ENCODE measurements at places on chromosomes 16 and 17.

GRCh38 chr17:12977008-12977751 lies 40.6 kb downstream of the ELAC2 start:
- DNase-seq = no peak

DNA sequence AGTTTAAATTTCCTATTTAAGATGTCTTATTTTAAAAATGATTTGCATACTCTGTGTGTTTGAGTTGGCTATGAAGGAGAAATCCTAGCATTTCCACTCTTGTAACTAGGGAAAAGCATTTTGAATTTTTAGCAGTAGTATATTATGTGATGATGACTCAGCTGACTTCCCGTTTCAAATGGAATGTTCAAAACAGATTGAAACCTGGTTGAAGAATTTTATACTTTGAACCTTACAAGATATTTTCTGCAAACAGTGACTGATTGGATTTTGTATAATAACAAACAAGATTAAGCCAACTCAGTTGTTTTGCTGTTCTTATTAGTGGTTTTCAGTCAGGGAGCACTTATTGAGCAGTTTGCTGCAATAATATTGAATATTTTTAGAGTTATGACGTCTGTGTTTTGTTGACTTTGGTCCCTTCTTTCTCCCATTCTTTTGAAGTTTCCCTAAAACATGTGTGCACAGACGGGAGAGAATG lies 8.0 kb downstream of the TNRC6A start:
- DNase-seq = no peak

DNA sequence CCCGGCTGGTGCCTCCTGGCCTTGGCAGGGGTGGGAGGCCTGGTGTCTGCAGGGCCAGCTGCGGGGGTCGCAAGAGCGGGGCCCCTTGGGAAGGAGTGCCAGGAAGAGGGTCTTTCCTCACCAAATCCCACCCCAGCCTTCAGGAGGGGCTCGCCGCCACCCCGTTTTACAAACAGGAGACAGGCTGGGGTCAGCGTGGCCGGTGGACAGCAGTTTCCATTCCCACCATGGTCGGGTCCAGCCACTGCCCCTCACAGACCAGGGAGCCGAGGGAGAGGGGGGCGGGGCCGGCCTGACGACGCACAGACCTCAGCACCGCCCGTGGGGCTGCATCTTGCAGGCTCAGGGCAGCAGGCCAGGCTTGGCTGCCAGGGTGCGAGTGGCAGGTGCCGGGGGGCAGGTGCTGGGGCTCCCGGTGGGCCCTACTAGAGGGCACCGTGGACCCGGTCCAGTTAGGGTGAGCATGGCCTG lies 7.6 kb downstream of the CBFA2T3 start:
- DNase-seq = no peak

DNA sequence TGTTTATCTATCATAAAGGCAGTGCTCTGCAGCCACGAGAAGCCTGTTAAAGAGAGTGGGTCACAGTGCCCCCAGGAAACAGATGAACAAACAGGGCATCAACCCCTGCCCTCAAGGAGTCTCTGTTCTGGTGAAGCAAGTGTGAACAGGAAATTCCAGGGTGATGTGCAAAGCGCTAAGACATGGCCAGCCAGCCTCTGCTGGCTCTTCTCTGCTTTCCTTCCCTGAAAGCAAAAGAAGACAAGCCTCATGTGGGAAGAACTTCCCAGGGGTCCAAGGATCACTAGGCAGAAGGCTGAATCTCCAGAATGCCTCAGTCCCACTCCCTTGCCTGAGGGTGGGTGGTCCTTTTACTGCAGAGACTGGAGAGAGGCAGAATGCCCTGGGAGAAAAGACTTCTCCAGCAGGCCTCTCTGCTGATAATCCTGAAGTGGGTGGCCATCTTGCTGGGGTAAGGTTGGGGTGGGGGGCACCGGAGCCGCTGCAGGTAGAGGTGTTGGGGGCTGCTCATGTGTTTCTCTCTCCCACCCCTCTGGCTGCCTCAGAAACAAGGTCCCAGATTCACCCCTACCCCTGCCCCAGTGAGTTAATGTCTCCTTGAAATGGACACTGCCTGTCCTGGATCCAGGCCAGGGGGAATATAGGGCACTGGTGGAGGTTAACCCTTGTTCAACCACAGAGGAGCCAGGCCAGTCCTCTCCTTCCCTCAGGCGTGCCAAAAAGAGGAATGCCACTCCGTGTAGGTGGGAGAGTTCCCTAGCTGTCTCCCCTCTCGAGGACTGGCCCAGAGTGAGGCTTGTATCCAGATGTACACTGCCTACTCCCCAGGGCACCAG lies 2.4 kb downstream of the ANKRD13B start:
- DNase-seq = no peak

- DNase-seq = no peak
Measured at GRCh38 chr17:82475458-82475857, 16.9 kb downstream of the NARF start.

DNA sequence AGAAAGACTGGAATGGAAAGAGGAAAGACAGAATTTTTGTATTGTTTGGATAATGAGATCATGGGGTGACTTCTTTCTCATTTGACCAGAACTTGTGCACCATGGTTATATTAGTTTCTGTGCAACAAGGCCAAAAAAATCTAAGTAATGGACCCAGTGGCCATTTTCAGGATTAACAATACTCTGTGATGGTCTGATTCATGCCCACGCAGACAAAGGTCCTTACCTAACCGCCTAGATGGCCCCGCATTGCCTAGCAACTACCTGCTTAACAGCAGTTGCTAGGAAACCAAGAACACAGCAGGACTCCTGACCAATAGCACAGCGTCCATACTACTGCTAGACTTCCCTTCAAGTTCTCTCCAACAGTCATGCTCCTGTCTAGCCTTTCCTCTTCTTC lies 22.4 kb downstream of the MIS12 start:
- DNase-seq = peak; percentile 22

- no peak for DNase-seq
Measured at GRCh38 chr16:2475413-2476344, 752 bp downstream of the TBC1D24 start.

DNA sequence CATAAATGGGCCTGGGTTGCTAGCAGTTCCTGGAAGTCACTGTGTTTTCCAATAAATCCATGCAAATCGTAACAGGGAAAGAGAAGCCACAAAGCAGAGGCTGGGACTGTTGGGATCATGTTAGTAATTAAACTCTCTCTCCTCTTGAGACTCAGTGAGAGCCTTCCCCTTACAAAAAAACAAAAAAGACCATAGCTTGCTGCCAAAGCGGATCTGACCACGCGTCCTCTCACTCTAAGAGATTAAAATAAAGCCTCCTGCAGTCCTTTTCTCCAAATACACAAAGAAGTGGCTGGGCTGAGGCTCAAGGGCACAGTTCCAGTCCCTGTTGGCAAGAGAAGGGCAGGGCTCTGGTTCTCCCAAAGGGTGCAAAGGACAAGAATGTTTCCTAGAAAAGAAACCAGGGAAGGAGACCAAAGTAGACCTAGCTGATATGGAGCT lies 38.5 kb downstream of the PIGL start:
- no peak for DNase-seq

- no peak for DNase-seq
Measured at GRCh38 chr16:56812884-56813283, 52.1 kb upstream of the SLC12A3 start.

DNA sequence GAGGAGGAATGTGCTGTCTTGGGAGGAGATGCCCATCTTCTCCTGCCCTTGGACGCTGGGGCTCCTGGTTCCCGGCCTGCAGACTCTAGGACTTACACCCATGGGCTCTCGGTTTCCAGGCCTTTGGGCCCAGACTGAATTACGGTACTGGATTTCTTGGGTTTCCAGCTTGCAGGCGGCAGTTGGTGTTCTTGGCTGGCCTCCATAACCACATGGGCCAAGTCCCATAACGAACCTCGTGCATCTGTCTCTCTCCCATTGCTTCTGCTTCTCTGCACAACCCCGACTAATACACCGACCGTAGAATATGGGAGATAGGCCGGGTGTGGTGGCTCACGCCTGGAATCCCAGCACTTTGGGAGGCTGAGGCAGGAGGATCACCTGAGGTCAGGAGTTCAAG lies 162.6 kb downstream of the SDK2 start:
- no peak for DNase-seq

DNA sequence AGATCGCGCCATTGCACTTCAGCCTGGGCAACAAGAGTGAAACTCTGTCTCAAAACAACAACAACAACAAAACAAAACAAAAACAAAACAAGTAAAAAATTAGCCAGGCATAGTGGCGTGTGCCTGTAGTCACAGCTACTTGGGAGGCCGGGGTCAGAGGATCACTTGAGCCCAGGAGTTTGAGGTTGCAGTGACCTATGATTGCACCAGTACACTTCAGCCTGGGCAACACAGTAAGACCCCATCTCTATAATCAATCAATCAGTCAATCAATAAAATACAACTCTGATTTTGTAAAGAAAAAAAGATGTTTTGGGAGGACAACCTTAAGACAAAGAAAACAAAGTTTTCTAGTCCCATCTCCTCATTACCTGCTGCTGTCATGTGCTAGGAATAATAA lies 51.9 kb downstream of the MARCHF10 start:
- DNase-seq = no peak

GRCh38 chr17:55845385-55845784 lies 94.5 kb downstream of the PCTP start:
- peak; percentile 22 for DNase-seq

GRCh38 chr16:88655053-88655732 lies 4.3 kb upstream of the CYBA start:
- DNase-seq = no peak

GRCh38 chr17:5714993-5715392 lies 130.7 kb upstream of the NLRP1 start:
- DNase-seq = no peak

DNA sequence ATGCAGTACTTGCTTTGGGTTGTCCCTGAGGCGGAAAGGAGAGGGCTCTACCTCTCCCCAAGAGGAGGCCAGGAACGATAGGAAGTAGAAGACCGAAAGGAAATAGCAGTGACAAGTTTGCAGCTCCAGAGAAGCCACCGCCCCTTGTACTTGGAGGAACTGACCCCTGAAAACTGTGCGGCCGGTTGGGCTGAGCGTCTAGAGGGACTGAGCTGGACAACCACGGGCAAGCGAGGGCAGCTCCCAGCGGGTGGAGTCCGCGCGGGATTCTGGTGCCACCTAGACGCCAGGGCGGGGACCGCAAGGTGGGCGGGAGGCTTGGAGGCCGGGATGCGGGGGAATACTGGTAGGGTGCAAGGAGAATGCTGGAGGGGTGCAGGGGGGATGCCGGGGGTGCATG lies 1.3 kb upstream of the SLC6A4 start:
- no peak for DNase-seq

- DNase-seq = no peak
Measured at GRCh38 chr16:87160234-87160636, 157.0 kb downstream of the C16orf95 start.

GRCh38 chr16:85970738-85971137 lies 71.8 kb downstream of the IRF8 start:
- DNase-seq = no peak

DNA sequence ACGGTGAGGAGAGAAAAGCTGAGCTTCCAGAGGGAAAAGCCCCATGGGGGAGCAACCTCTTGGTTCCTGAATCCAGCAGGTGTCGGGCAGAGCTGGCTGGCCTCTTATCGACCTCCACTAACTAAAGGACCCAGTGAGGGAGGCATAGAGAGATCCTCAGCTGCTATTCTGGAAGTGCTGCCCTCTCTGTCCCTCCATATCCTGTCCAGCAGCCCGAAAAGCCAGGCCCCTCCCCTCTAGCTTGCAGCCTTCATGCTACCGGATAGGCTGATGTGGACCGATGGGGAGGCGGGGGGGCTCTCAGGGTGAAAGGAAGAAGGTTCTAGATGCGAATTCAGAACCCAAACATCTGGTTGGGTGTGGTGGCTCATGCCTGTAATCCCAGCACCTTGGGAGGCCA lies 24.9 kb downstream of the MXRA7 start:
- no peak for DNase-seq

- DNase-seq = peak; percentile 57
Measured at GRCh38 chr16:25689137-25689836, 2.5 kb upstream of the HS3ST4 start.

DNA sequence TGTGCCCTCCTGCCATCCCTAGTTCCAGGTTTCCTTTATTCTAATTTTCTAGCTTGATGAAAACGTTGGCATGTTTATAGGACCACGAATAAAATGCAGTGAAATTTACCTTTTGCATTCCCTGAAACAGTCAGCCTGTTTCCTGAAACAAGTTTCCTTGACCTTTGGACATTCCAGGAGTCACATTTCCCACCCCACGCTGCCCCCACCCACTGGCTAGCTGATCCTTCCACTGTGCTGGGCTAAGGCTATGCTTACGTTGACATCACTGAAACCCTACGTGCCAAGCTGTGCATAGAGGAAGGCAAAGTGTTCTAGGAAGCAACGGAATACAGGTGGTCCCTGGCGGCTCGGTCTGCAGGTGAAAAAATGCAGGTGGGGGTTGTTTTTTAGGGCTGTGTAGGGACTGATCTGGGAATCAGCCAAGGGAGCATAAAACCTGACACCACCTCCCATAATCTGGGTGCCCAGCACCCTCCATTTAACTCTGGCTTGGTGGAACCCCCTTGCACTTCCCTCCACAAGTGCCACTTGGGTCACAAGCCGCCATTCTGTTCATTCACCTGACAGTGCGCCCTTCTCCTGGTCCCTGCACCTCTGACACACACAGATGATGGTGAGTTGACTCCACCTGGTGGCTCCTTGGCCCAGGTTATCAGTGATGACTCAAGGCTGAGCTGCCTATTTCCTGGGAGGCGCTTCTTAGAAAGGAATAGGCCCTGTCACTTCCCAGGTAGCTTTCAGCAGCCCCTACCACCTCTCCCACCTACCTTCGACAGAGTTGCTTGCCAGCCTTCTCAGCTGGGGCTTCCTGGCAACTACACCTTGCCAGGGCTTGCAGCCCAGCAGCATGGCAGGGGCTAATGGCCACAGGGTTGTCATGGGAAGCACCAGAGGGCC lies 83.7 kb downstream of the N4BP1 start:
- DNase-seq = peak; percentile 60

GRCh38 chr16:71345031-71345430 lies 13.5 kb upstream of the CALB2 start:
- DNase-seq = no peak

GRCh38 chr17:28552176-28552999 lies at the start of gene UNC119:
TSS of gene UNC119 (minus strand) at chr17:28552624. CDS start at chr17:28552557, 67 bp downstream.
- peak; percentile 72 for DNase-seq

DNA sequence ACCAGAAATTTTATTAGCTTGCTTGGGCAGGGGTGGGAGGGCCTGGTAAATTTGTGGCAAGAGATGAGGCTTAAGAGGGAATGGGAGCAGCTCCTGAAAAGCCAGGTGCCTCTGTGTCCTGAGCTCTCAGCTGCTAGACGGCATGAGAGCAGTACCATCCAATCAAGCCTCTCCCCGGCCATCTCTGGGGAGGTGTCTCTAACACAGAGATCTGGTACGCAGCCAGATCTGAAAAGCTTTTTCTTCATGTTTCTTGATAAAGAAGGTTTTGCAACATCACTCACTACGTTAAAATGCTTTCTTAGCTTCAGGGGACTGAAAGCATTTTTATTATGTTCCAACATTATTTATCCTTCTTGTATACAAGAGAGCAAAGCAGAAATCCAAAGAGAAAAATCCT lies 488.2 kb downstream of the RBFOX1 start:
- no peak for DNase-seq
